OCI-LY7 (cell line): ENCODE measurements at places on chromosomes 7 and 10.

DNA sequence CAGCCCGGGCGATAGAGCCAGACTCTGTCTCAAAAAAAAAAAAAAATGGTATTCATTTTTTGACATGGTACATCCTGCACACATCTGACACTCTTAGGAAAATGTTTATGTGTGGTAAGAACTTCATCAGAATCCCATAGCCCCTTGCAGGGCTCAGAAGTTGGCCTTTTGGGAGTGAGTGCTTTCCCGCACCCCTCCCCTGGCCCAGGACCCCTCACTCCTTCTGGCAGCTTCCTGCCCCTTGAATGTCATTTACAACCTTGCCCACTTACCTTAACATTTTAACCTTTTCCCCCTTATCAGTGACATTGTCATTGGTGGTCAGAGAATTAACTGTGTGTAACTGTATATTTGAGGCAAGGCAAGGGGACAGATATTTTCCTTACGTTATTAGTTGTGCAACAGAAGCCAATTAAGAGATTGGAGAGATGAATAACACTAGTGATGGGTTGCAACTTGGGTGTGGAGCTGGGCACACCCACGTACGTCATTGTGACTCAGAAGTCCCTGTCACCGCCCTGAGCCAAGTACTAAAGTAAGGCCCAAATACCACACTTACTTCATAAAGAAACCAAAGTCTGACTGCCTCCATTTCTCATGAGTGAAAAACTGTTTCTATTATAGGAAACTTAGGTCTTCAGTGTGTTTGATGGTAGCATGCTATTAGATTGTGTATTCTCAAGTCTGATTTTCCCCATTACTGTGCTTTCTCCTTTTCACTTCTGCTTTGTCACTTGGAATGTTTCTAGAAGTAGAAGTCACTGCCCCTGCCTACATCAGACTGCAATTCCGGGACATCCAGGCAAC, 31.6 kb downstream of the OGDH start:
- no peak for DNase-seq

- DNase-seq = no peak
These were observed 63.5 kb upstream of the LAMB1 start for GRCh38 chr7:108066486-108066885.

- no peak for DNase-seq
These were observed 58.1 kb downstream of the ITGA8 start for GRCh38 chr10:15661574-15661973.

DNA sequence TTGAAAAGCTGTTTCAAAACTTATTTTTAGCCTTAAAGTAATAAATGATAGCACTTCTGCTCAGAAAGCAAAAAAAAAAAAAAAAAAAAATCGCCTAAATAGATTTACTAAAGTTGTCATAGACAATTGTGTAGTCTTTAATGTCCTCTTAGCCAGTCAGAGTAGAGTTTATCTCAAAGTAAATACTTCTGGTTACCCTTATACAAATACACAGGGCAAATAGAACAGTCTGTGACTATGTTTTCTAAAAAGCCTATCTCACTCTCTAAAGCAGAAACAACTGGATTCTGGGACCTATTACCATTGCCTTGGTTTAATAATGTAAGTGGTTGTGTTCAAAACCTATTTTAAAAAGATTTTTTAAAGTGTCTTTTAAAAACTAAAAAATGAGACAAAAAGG, 156.2 kb upstream of the THSD7A start:
- DNase-seq = no peak

DNA sequence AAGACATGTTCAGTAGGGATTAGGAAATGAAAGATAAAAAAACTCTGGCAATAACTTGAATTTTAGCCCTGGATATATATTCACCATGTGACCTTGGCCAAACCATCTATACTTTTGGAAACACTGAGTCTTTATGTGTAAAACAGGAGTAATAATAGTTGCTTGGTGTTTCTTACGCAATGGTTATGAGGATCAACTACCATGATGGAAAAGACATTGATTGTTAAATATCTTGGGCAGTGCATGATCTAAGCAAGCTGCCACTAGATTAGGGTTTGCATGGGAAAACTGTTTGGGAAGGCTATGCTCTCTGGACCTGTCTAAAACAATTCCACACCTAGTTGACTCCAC, 6.5 kb downstream of the OR6B1 start:
- DNase-seq = no peak

GRCh38 chr10:96295475-96295874, 8.8 kb upstream of the DNTT start:
- peak; percentile 76 for DNase-seq

DNA sequence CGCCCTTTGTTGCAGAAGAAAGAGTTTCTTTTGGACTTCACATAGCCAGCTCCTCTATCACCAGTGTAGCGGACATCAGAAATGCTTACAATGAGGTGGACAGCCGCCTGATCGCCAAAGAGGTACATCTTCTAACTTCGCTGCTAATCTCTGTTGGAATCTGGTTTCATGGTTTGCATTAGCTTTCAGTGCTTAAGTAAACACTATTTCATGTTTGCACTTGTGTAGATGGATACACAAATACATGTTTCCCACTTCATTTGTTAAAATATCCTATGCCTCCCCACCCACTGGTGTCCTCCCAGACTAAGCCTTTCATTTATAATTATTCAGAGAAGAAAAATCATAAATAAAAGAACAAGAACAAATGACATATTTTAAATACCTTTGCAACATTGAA, 103.9 kb downstream of the WDFY4 start:
- DNase-seq = no peak

DNA sequence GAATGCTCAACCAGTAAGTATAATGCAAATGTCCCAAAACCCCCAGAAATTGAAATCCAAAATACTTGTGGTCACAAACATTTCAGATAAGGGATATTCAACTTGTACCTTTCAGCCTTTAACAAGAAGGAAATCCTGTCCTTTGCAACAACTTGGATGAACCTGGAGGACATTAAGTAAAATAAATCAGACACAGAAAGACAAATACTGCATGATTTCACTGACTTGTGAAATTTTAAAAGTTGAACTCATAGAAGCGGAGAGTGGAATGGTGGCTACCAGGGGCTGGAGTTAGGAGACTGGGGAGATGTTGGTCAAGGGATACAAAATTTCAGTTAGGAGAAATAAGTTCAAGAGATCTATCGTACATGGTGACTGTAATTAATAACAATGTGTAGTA, 187.6 kb downstream of the DNAH11 start:
- DNase-seq = no peak

GRCh38 chr10:126930883-126931503, 25.8 kb downstream of the DOCK1 start:
- DNase-seq = no peak

GRCh38 chr7:155850766-155851678, 38.8 kb upstream of the SHH start:
- no peak for DNase-seq

DNA sequence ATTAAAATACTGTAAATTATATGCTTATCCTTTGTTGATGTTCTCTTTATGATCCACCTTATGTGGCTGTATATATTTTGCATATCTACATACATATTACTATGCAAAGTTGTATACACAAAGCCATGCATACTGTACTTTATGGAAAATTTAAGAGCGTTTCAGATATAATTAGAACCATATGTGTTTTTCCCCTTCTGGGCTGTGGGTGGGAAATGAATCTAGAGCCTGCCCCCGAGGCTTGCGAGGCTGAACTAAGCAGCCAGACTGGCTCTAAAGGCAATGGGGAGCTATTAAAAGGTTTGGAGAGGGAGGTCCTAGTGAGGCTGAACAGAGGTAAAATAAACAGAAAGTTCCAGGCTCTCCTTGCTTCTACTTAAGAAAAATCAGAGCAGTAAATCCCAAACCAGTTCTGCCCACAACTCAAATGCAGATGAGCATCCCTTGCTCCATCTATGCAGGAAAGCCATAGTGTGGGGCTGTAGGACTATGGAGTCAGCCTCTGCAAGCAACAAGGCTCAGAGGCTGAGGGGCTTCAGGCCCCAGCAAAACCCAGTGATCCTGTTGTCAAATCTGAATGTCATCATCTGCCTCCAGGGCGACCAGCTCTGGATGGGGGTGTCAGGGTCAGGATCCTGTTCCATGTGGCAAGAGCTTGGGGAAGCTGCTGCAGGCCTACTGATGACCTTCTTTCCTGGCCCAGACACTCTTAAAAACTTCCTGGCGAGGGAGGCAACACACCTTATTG, 14.1 kb upstream of the DDIT4 start:
- DNase-seq = peak; percentile 40

GRCh38 chr10:62136931-62137330, 131.7 kb downstream of the RTKN2 start:
- DNase-seq = no peak

DNA sequence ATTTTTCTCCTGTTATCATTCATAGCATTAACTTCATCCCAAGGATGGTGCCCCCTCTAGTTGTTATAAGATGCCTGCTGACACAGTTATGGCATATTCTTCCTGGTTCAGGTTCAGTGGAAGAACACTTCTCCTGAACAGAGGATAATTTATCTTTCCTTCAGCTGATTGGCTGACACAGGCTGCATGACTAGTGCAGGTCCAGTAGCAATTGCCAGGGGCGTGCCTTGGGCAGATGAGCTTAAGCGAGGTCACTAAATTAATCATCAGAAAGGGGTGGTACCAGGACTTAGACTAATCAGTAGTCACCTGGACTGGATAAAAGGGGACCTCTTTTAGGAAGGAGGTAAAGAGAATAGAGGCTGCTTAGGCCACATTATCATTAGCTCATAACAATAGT, 42.3 kb downstream of the BZW2 start:
- no peak for DNase-seq

- no peak for DNase-seq
These were observed 7.8 kb downstream of the CPXM2 start for GRCh38 chr10:123883673-123884320.

DNA sequence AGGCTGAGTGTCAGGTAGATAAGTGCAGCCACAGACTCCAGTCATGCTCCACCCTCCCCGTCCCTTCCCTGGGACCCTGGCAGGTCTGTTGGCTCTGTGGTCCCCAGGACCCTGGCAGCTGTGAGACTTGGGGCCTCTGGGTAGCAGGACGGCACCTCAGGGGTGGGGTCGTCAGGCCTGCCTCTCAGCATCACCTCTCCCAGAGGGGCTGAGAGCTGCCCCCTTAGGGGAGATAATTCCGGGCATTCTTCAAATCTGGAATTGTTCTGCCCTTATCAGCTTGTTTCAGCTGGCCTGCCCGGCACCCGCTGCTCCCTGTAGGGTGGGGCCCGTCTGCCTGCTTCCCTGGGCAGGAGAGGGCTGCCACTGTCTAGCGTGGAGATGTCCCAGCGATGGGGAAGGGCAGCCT, 23.3 kb downstream of the PODXL start:
- no peak for DNase-seq
